Cortex of kidney (tissue), 1 donor: ENCODE measurements at places on chromosomes 12 and 14.

DNA sequence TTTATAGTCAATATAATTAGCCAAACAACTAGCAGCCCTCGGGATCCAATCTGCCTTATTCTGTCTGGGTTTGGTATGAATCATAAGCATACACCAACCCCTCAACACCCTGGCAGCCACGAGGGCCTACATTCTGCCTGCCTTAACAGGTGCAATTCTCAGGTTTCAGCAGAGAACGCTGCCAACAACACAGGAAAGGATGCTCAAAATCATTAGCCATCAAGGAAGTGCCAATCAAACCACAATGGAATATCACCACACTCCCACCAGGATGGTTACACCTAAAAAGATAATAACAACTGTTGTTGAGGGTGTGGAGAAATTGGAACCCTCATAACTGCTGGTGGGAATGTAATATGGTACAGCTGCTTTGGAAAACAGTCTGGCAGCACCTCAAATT lies 122.8 kb downstream of the TTC7B start:
- DNase-seq, result no peak

DNA sequence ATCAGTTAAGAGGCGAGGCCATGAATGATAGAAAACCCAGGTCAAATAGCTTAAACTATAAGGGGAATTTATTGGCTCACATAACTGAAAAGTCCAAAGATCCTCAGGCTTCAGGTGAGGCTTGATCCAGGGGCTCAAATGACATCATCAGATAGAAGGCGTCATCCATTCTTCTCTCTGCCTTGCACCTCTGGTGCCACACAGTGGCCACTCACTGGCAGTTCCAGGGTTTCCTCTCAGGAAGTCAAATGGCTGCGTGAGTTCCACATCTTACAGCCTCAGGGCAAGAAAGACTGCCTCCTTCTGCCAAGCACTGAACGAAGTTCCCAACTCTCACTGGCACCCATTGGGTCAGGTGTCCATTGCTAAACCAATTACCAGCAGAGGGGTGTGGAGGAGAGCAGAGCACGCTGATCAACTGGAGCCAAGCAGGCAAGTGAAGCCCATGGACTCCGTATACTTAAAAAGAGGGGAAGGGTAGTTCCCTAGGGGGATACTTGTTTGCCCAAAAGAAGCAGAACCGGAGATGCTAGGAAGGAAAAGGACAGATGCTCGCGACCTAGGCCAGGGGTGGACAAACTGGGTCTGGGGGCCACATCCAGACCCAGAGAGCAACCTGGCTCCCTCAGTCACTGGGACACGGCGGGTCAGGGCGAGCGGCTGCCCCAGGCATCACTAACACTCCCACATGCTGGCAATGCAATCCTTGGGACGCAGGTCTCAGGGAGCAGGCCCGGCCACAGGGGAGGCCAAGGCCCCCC lies 69.3 kb downstream of the SERPINA3 start:
- no peak for DNase-seq

DNA sequence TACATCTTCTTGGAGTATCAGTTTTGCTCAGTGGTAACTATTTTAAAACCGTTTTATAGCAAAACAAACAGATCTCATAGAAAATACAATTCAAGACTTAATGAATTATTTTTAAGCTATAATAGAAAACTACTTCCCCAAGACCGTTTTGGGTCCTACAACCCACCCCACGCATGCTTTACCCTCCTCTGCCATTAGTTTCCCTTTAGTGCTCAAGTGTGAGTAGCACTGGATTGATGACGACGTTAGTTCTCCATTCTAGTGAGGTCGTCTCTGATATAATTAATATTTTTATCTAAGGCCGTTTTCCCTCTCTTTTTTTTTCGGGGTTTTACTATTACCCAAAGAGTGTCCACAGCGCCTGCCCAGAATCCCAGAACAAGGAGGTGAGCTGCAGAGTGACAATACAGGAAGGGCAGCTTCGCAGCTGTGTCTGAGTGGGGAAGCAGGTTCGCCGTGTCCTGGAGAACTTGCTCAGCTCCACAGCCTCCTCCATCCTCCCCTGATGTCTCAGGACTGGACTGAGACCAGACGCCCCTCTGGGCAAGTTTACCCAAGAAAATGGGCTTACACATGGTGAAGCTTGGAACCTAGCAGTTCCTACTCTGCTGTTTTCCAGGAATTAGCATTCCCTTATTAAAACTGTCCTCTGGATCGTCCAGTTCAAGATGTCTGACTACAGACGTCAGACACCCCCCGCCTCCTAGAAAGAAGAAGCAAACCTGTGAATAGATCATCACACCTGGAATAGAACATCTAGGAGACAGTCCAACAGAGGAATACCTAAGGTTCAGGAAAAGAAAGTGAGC lies 31.9 kb upstream of the MON2 start:
- DNase-seq, result no peak

DNA sequence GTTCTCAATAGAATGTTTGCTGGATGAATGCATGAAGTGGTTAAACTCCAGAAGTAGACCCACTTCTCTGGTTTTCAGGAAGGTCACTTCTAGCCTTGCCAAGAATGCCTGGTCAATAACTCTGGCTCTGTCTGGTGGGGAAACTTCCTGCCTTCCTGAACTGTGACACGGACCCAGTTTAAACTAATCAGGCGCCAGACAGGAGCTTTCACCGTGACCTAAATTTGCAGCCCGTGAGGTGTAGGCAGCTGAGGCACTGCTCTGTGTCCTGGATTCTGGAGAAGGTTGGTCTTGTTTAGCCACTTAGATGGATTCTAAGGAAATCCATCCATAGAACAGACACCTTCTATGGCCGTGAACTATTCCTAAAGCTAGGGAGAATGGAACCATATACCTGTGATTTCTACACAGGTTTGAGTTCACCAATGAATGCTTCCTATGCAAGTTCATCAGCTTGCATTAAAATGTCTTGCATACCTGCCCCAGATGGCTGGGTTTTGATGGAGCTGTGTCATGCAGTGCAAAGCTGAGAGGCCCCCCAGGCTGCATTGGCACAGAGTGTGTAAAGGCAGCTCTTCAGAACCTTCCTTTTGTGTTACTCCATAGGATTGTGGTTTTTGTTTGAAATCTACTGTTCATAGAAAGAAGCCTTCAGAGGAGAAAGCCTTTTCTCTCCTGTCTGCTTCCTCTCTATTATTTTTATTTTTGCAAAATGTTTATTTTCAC lies 4.4 kb downstream of the CHST11 start:
- no peak for DNase-seq

DNA sequence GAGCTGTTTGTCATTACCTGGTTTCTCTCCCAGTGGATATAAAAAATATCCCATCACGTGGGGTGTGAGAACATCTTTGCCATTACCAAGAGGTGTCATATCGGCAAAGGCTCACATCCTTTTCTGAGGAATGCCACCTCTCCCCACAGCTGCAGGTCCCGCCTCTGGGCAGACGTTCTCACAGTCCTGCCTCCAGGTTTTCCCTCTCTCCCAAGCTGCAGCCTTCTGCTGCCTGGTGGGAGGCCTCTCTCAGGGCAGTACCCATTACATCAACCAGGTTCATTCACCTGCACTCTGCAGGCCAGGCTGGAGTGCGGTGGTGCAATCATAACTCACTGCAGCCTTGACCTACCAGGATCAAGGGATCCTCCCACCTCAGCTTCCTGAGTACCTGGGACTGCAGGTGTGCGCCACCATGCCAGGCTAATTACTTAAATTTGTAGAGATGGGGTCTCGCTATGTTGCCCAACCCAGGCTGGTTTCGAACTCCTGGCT lies 15.0 kb upstream of the TMEM119 start:
- no peak for DNase-seq

GRCh38 chr12:79407671-79408622 lies 282.8 kb downstream of the PAWR start:
- no peak for DNase-seq

GRCh38 chr14:79629411-79630287 lies 581.7 kb downstream of the DIO2 start:
- no peak for DNase-seq

DNA sequence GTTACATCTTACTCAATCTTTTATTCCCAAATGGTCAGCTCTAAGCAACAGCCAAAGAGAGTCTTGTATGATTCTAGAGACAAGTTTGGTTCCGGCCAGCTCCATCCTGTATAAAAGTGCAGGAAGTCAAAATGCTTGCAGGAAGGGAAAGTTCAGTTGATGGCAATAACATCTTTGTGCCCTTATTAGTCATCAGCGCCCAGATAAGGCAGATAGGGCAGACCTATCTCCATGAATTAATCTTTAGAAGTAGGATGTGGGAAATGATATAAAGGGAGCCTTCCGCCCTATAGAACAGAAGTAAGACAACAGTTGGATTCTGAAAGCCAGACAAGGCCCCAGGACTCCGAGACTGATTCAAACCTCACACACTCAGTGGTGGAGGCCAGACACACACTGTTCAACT lies 6.4 kb downstream of the GNS start:
- DNase-seq, result no peak

DNA sequence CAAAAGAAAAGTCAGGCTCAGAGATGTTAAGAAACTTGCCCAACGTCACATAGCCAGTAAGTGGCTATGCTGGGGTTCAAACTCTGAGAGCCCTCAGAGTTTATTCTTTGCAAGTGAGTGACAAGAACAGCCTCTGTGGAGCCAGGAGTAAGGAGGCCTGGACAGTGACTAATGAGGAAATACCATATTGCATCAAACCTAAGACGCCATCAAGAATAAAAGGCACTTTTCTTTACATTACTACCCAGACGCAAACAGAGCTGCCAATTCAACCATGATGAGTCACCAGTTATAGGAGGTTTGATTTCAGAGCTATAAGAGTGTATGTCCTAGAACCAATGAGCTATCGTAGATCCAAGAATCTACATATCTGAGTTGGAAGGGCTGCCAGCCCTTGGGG lies 9.4 kb downstream of the TNFRSF1A start:
- DNase-seq, result no peak

DNA sequence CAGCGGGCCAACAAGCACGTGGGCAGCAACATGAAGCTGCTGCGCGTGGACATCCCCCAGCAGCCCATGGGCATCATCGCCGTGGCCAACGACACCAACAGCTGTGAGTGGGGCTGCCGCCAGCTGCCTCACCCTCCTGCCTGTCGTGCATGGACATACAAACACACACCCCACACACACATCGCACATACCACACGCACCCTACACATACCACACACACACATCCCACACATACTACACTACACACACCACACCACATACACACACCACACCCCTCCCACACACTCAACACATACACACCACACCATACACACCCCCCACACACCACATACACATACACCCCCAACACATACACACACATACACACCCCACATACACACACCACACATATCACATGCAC lies 25.2 kb upstream of the NXPH4 start:
- DNase-seq, result no peak

DNA sequence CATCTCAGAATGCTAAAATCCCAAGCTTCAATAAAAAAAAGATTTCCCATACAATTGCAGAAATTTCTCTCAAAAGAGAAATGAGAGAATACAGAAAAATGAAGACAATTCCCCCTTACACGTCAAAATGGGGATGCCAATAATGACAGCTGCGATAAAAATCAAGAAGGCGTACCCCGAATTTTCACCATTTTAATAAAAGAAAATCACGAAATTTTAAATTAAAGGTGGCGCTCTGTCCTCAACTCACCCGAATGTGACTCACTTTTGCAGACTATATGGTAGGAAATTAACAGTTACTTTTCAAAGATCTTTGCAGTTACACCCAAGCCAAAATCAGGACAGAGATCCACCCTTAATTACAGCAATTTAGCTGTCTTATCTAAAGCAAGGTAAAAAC lies 2.1 kb downstream of the ATP2B1 start:
- DNase-seq, result no peak

GRCh38 chr12:125988545-125988944 lies 923.3 kb downstream of the AACS start:
- DNase-seq, result no peak

- no peak for DNase-seq
Observed at GRCh38 chr14:55131370-55132137, 2.5 kb downstream of the LGALS3 start.

DNA sequence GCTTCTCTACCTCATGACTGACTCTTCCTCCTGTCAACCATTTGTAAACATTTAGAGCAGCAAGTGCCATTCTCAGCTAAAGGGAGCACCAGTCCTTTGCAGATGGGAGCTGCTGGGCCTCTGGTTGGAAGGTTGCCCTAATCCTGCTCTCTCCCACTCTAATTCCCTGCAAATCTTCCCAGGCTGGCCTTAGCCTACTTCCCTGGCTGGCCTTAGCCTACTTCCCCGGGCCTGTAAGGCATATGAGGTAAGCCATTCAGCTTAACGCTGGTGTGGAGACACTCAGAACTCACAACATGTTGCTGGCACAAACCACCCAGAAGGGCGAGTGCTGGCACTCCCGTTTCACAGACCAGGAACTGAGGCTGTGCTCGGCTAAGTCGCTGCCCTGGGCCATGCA lies 69.0 kb downstream of the CPSF2 start:
- no peak for DNase-seq

GRCh38 chr12:49985981-49986380 lies 13.2 kb downstream of the AQP6 start:
- no peak for DNase-seq

DNA sequence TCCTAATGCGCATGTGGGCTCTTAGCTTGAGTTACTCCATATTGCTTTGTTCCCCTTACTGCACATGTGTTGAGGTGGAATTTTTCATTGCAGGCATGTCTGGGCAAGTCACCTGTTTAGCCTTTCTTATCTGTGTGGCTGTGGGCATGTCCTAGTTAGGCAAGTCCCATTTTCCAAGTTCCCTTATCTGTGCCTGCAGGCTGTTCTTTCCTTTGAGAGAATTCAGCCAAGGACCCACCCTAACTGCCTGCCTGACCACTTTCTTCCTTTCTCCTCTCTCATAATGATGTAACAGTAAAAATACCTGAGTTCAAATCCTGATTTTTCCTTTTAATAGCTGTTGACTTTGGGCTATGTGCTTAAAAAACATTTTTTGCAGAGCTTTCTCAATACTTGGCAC lies 870.6 kb downstream of the NRXN3 start:
- no peak for DNase-seq

GRCh38 chr14:52021957-52022600 lies 32.7 kb downstream of the RTRAF start:
- no peak for DNase-seq

DNA sequence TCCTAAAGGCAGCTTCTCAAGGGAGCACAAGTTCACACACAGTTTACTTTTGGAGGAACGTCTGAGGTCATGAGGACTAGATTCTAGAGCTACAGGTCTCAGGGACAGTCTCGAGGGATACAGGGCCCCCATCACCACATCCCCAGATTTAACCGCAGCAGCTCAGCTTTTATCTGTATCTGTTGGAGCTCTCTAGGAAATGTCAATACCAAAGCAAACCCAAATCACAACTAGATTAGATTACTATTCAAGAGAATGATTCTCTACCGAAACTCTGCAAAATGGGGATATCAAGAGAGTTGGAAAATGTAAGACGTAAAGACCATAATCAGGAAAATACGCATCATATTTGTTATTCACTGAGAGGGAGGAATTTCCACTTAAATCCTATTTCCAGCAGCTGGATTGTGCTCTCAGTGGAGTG lies 4.0 kb upstream of the MYRFL start:
- no peak for DNase-seq
